ENCODE measurements at places on chromosomes 3 and 15. TPM values are rescaled to one million over a fixed set of nuclear protein-coding genes. Genes with fewer than 3 reads are reported as not detected.

DNA sequence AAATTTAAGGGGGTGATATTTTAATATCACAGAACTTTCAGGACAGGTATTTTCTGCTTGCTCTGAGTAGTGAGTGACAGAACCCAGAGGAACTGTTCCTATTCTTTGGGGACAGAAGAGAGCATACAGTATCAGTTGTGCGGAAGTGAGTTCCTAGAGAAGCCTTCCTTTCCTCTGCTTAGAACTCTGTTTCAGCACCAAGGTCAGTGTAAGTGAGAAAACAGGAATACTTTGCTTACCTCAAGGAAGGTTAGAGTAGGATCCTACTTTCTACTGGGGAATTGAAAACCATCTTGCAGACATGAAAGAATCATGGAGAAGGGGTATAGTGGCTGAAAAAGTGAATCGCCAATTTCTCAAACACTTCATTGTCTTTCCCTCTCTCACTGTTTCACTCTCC lies 542.4 kb downstream of the SQOR start:
- peaks cover 4% of the 10 kb centered on the region for H3K36me3 ChIP-seq
- no peak for DNase-seq
- no peaks in the 10 kb centered on the region for H3K27me3 ChIP-seq
- H3K4me1 ChIP-seq, result no peaks in the 10 kb centered on the region
- no peak overlapping the region for H3K27ac ChIP-seq

DNA sequence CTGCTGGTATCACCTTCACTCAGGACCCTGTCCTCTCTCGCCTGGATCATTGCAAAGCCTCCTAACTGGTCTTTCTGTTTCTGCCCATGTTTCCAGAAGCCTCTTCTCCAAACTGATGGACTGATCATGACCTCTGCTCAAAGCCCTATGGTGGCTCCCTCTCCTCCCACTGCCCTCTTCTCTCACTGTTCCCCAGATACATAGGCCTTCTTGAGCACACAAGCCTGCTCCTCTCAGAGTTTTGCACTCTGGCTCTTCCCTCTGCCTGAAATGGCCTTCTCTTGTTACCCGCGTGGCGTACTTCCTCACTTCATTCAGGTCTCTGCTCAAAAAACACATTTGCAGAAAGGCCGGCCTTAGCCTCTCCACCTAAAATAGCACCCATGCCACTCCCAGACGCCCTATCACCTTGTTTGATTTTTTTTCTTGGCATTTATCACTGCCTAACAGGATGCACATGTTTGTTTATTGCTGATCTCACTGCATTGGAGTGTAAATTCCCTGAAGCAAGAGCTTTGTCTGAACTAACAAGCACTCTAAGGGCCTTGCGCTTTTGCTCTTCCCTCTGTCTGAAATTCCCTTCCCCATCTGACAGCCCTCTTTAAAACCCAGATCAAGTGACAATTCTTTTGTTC lies 1.4 kb upstream of the ETFA start:
- no peaks in the 10 kb centered on the region for H3K36me3 ChIP-seq
- H3K4me3 ChIP-seq, result peak overlapping the region; percentile 65
- H3K27ac ChIP-seq, result peak overlapping the region; percentile 5
- no peak for DNase-seq

- H3K4me1 ChIP-seq, result no peaks in the 10 kb centered on the region
- H3K36me3 ChIP-seq, result no peaks in the 10 kb centered on the region
- H3K27me3 ChIP-seq, result no peaks in the 10 kb centered on the region
- peak; percentile 40 for DNase-seq
- peak overlapping the region; percentile 34 for H3K4me3 ChIP-seq
- no peak overlapping the region for H3K27ac ChIP-seq
Measured at GRCh38 chr15:43776101-43776717, 557 bp downstream of the ELL3 start.

GRCh38 chr15:89308236-89308635 lies 26.4 kb downstream of the POLG start:
- H3K27ac ChIP-seq, result no peak overlapping the region
- peaks cover under 1% of the 10 kb centered on the region for H3K27me3 ChIP-seq
- no peak overlapping the region for H3K4me3 ChIP-seq
- H3K4me1 ChIP-seq, result no peaks in the 10 kb centered on the region
- H3K36me3 ChIP-seq, result no peaks in the 10 kb centered on the region

- H3K36me3 ChIP-seq, result peaks cover 6% of the 10 kb centered on the region
- peak; percentile 42 for DNase-seq
- peak overlapping the region; percentile 28 for H3K27ac ChIP-seq
- H3K27me3 ChIP-seq, result peaks cover 27% of the 10 kb centered on the region
- H3K4me3 ChIP-seq, result peak overlapping the region; percentile 55
Measured at GRCh38 chr15:76333720-76334437, 2.7 kb upstream of the ISL2 start.

GRCh38 chr3:106688464-106688863 lies 688.8 kb upstream of the CCDC54 start:
- no peaks in the 10 kb centered on the region for H3K27me3 ChIP-seq
- peaks cover 3% of the 10 kb centered on the region for H3K4me1 ChIP-seq
- no peaks in the 10 kb centered on the region for H3K36me3 ChIP-seq
- H3K27ac ChIP-seq, result no peak overlapping the region
- H3K4me3 ChIP-seq, result no peak overlapping the region
- DNase-seq, result no peak

GRCh38 chr3:131835906-131836305 lies 198.9 kb downstream of the CPNE4 start:
- no peaks in the 10 kb centered on the region for H3K4me1 ChIP-seq
- no peak overlapping the region for H3K27ac ChIP-seq
- no peak for DNase-seq
- no peaks in the 10 kb centered on the region for H3K36me3 ChIP-seq
- no peaks in the 10 kb centered on the region for H3K27me3 ChIP-seq

GRCh38 chr3:57796261-57796660 lies 40.2 kb downstream of the SLMAP start:
- no peaks in the 10 kb centered on the region for H3K27me3 ChIP-seq
- H3K4me1 ChIP-seq, result no peaks in the 10 kb centered on the region
- no peak overlapping the region for H3K27ac ChIP-seq

- no peak overlapping the region for H3K27ac ChIP-seq
- DNase-seq, result no peak
- peaks cover 1% of the 10 kb centered on the region for H3K27me3 ChIP-seq
- H3K36me3 ChIP-seq, result no peaks in the 10 kb centered on the region
- no peaks in the 10 kb centered on the region for H3K4me1 ChIP-seq
Measured at GRCh38 chr3:72630969-72631344, 217.3 kb downstream of the SHQ1 start.

DNA sequence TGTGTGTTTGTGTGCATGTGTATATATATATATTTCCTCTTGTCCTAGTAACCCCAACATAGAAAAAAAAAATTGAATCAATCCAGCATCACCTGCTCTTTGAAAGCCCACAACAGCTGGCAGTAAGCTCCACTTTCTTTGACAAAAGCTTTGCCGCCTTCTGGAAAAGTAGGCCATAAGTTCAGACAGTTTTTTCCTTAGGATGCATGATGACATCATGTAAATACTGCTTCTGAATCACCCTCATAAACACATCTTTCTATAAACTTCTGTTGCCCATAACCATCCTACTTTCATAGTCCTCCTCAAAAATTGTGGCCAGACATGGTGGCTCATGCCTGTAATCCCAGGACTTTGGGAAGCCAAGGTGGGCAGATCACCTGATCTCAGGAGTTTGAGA lies 67.4 kb downstream of the CSNK1G1 start:
- DNase-seq, result no peak
- H3K27ac ChIP-seq, result no peak overlapping the region
- H3K27me3 ChIP-seq, result peaks cover 2% of the 10 kb centered on the region
- no peak overlapping the region for H3K4me3 ChIP-seq

GRCh38 chr3:71050538-71051258 lies 532.8 kb downstream of the FOXP1 start:
- H3K27me3 ChIP-seq, result no peaks in the 10 kb centered on the region
- no peaks in the 10 kb centered on the region for H3K36me3 ChIP-seq
- DNase-seq, result no peak

GRCh38 chr15:101667881-101668280 lies 15.7 kb upstream of the TM2D3 start:
- H3K4me1 ChIP-seq, result no peaks in the 10 kb centered on the region
- no peak for DNase-seq
- H3K27ac ChIP-seq, result no peak overlapping the region
- H3K36me3 ChIP-seq, result peaks cover 13% of the 10 kb centered on the region

- no peak overlapping the region for H3K27ac ChIP-seq
- H3K4me3 ChIP-seq, result no peak overlapping the region
- no peaks in the 10 kb centered on the region for H3K36me3 ChIP-seq
- peaks cover 39% of the 10 kb centered on the region for H3K4me1 ChIP-seq
- no peak for DNase-seq
- peaks cover 2% of the 10 kb centered on the region for H3K27me3 ChIP-seq
Measured at GRCh38 chr3:148789906-148790305, 37.7 kb upstream of the CPB1 start.

- DNase-seq, result no peak
- H3K27me3 ChIP-seq, result peaks cover 6% of the 10 kb centered on the region
- H3K4me1 ChIP-seq, result peaks cover 1% of the 10 kb centered on the region
- H3K36me3 ChIP-seq, result peaks cover 6% of the 10 kb centered on the region
Measured at GRCh38 chr3:134002306-134002705, 27.4 kb downstream of the SLCO2A1 start.

GRCh38 chr15:50168783-50169411 lies 13.1 kb upstream of the SLC27A2 start:
- H3K4me3 ChIP-seq, result no peak overlapping the region
- H3K4me1 ChIP-seq, result no peaks in the 10 kb centered on the region
- H3K27me3 ChIP-seq, result no peaks in the 10 kb centered on the region
- DNase-seq, result no peak
- H3K27ac ChIP-seq, result no peak overlapping the region

DNA sequence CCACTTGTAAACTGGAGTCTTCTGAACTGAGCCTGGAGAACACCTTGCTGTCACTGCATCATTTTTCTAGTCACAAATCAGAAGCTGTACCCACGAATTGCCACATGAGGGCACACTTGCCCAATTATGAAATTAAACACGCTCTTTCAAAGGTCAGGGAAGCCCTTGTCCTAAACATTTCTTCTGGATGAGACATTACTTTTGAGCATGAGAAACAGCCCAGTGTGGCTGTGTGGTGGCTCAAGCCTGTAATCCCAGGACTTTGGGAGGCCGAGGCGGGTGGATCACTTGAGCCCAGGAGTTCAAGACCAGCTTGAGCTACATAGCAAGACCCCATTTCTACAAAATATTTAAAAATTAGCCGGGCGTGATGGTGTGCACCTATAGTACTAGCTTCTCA lies 27.5 kb upstream of the CFAP161 start:
- peak; percentile 48 for DNase-seq
- no peak overlapping the region for H3K4me3 ChIP-seq
- H3K4me1 ChIP-seq, result no peaks in the 10 kb centered on the region
- no peak overlapping the region for H3K27ac ChIP-seq
- H3K36me3 ChIP-seq, result no peaks in the 10 kb centered on the region

DNA sequence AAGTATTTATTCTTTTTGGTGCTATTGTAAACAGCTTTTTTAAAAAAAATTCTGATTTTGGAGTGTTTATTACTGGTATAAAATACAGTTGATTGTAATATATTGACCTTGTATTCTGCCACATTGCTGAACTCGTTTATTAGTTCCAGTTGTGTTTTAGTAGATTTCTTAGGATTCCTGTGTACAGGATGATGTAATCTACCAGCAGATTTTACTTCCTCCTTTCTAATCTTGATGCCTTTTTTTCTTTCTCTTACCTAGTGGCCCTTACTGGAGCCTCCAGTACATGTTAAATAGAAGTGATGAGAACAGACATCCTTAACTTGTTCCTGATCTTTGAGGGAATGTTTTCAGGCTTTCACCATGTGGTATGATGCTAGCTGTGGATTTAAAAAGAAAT lies 70.4 kb upstream of the KY start:
- no peaks in the 10 kb centered on the region for H3K4me1 ChIP-seq
- no peaks in the 10 kb centered on the region for H3K27me3 ChIP-seq
- DNase-seq, result no peak
- H3K36me3 ChIP-seq, result no peaks in the 10 kb centered on the region
- no peak overlapping the region for H3K4me3 ChIP-seq
- H3K27ac ChIP-seq, result no peak overlapping the region

- peak; percentile 64 for DNase-seq
- H3K4me1 ChIP-seq, result no peaks in the 10 kb centered on the region
- no peaks in the 10 kb centered on the region for H3K27me3 ChIP-seq
- H3K27ac ChIP-seq, result no peak overlapping the region
Measured at GRCh38 chr3:139319428-139320402, 24.1 kb upstream of the MRPS22 start.

DNA sequence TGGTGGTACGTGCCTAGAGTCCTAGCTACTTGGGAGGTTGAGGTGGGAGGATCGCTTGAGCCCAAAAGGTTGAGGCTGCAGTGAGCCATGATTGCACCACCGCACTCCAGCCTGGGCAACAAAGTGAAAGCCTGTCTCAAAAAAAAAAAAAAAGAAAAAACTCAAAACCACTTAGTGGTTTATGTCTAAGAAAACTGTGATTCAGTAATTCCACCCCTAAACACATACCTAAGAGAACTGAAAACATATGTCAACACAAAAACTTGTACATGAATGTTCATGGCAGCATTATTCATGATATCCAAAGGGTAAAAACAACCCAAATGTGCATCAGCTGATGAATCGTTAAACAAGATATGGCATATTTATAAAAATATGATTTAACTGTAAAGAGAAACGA lies 14.3 kb downstream of the SPG21 start:
- no peak overlapping the region for H3K4me3 ChIP-seq
- no peak for DNase-seq
- no peak overlapping the region for H3K27ac ChIP-seq
- peaks cover 6% of the 10 kb centered on the region for H3K4me1 ChIP-seq
- peaks cover 4% of the 10 kb centered on the region for H3K36me3 ChIP-seq

DNA sequence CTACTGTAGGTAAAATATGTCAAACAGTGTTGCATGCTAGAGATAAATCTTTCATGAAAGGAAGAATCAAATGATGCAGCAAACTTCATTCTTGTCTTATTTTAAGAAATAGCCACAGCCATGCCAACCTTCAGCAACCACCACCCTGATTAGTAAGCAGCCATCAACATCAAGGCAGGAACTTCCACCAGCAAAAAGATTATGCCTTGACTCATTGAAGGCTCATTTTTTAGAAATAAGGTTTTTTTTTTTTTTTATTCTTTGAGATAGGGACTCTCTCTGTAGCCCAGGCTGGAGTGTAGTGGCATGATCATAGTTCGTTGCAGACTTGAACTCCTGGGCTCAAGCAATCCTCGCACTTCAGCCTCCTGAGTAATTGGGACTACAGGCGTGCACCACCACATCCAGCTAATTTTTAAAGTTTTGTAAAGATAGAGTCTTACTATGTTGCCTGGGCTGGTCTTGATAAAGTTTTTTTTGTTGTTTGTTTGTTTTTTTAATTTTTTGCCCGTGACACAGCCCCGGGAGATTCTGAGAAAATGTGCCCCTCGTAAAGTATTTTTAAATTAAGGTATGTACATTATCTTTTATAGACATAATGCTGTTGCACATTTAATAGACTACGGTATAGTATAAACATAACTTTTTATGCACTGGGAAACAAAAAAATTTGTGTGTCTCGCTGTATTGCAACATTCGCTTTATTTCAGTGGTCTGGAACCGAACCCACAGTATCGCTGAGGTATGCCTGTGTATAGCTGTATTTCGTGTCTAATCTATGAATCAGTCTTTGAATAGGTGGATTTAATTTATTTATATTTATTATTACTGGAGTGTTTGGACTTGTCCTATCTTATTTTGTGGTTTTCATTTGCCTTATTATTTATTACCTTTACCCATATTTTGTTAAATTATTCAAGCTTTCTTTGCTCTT lies 23.3 kb downstream of the SNRK start:
- H3K27me3 ChIP-seq, result no peaks in the 10 kb centered on the region
- H3K27ac ChIP-seq, result no peak overlapping the region
- no peaks in the 10 kb centered on the region for H3K4me1 ChIP-seq
- no peak for DNase-seq
- peaks cover 5% of the 10 kb centered on the region for H3K36me3 ChIP-seq

Gene ESYT3
- not detected for total RNA-seq

Gene DPPA2
- 0.42 TPM for total RNA-seq

Gene EPHA3
- 9.9 TPM for total RNA-seq

Gene TRAIP
- 11.3 TPM for total RNA-seq

Gene ADGRG7
- total RNA-seq, result not detected

Gene GRAMD2A
- total RNA-seq, result not detected

Gene PRICKLE2
- 18.9 TPM for total RNA-seq

Gene LINGO1
- total RNA-seq, result 180 TPM

Gene KBTBD13
- not detected for total RNA-seq

Measured in glutamatergic neuron (in vitro differentiated cells).